ENCODE measurements at places on chromosomes 2 and 18.

DNA sequence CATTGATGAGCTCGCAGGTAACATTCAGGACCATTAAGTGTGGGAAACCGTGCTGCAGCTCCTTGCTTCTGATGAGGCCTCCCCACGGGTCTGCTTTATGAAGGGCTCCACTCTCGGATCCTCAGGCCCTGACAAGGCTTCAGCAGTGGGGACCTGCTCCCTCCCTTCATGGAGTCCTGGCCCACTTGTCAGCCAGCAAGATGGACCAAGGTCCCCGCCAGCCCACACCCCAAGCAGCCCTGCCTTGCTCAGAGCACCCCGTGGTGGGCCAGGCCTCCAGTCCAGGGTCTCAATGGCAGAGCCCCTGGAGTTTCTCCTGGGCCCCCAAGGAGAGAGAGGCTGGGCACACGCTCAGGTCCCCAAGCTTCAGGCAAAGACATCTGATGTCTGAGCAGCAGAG is 41.5 kb downstream of the CROCC2 start:
- DNase-seq = no peak

DNA sequence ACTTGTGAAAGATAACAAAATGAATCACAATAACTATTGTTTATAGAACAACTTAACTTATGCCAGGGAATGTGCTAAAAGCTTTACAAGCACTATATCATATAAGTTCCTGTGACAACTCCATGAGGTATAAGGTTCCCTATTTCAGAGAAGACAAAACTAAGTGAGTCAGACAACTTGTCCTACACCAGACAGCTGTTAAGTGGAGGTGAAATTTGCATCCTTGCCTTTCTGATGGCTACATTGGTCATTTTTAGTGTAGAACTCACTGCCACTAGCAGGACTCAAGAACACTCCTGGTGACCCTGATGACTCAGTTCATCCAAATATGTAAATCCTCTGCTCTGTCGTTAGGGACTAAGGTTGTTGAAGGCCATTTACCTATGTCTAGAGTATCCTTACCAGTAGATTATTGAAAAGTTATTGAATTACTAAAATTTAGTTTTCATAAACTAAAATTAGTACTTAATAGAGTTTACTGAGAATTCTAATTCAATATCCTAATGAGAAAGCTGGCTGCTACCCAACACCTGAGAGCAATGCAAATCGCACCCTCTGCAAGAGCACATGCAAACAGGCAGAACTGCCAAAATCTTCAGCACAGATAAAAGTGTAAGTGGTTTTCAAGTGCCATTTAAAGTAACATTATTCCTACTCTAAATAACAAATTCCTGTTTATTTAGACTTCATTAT is 636.2 kb downstream of the NRXN1 start:
- DNase-seq = no peak

- no peak for DNase-seq
Observed at GRCh38 chr2:159265171-159265576, 21.3 kb downstream of the WDSUB1 start.

GRCh38 chr18:58363767-58364540 is 264.9 kb downstream of the ALPK2 start:
- DNase-seq = no peak

DNA sequence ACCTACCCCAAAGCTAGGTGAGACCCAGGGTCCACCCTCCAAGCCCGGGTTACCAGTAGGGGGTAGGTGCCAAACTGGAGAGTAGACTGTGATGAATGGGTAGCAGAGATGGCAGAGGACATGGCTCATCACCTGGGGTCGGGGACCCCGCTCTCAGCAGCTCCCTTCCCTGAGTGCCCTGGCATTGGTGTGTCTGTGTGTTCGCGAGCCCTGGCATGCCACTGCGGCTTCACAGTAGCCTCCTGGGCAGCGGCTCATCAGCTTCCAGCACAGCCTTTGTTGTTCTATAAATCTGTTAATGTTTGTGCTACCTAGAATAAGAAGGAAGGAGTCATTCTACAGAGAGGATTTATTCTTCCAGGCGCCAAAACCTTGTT is 62.6 kb upstream of the ALPP start:
- no peak for DNase-seq

DNA sequence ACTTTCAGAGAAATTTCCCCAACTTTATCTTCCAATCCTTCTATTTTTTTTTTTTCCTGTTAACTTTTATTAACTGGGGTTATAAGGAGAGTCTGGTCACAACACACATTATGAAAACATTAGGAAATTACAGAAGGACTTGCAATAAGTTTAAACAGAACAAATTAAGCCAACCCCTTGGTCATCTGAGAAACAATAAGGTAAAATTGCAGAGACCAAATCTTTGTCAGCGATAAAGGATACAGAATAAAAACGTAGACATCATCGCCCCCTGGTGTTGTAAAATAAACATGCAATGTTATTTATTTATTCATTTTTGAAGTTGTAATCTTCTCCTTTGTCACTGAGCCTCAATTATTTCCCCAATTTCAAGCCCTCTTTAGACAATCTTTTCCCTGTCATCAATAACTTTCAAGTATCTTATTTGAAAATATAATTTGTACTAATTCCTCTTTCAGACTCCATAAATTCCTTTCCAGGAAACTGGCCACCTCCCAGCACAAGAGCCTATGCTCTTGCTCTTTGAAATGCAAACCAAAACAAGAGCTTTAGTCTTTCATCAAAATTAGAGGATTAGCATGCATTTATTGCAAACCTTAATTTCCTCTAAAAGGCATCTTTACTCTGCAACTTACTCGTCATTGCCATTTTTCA is 19.5 kb downstream of the G6PC2 start:
- no peak for DNase-seq

- DNase-seq = no peak
Observed at GRCh38 chr2:189297446-189297845, 117.9 kb upstream of the COL5A2 start.

DNA sequence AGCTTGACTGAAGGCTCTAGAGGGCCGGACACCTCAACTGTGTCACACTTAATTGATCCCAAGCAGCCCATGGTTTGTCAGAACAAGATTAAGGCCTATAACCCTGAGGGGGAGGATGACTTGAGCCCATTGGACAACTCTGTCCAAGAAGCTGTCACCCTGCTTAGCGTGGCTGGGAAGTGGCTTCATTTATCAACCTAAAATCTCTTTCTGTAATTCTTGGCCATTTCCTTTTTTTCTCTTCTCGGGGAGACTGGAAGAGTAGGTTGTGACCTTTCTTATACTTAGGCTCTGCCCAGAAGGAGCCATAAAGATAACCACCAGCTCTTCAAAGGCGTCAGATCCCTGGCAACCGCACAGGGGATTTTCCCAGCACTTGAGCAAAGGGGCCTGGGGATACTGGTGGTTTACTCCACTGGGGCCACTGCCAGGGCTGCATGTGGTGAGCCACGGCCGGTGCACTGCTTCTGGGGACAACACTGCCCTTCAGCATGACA is 265.5 kb downstream of the CYRIA start:
- DNase-seq = no peak

GRCh38 chr18:59821983-59822382 is 77.8 kb upstream of the PMAIP1 start:
- no peak for DNase-seq

- no peak for DNase-seq
Observed at GRCh38 chr2:240903191-240904060, 2.7 kb upstream of the CROCC2 start.

DNA sequence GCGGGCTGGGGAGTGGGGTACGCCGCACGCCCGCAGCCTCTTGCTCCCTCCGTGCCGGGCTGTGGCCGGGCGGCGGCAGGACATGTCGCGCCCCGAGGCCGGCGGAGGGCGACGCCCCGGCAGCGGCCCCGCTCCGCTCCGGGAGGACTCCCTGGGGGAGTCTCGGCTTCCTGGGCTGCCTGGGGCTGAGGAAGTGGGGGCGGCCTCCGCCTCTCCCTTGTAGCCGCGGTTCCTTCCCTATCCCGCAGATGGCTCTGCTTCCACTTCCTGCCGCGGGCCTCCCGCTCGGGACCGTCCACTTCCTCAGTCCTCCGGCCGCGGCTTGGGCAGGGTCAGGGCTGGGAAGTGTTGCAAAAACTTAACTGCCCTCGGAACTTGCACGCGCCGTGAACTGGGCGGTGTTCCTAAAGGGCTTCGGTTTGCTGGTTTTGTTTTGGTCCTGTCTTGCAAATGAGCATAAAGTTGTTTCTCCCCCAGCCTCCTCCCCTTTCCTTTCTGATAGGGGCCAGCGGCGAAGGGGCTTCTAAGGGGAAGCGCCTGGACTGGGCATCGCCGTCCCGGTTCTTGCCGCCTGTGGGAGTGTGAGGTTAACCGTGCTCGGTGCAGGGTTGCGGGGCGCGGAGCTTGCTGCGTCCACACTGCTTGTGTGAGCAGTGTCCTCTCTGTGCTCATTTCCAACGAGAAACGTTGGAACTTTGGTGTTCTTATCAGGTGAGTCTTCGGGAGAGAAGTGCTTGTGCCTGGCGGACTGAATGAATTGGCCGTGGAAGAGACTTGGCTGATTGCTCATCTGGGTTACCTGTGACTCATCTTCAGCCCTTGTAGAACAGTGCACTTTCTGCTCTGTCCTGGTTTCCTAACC is 600 bp downstream of the RALB start:
- DNase-seq = peak; percentile 16

DNA sequence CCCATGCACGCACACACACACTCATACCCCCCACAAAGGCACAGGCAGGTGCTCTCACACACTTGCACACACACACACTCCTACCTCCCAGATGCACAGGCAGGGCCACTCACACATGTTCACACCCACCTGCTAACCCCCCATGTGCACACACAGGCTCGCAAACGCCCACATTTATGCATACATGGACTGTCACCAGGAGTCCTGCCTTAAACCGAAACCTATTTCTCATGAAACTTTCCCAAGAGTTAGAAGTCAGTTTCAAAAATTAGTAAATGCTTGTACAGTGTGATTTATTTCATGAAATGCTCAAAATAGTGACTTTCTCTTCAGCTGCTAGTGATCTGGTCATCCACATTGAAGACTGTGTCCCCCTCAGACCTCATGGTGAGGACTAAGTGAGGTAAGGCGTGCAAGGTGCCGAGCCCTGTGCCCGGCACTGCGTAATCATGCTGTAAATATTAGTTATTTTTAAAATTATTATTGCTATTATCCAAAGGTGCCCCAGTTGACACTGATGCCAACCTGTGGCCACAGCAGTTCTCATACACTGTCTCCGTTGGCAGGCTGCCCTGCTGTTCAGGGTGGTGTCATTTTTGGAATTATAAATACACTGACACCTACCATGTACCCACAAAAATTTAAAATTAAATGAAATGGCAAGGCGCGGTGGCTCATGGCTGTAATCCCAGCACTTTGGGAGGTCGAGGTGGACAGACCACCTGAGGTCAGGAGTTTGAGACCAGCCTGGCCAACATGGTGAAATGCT is 12.4 kb downstream of the CNNM4 start:
- DNase-seq = no peak

DNA sequence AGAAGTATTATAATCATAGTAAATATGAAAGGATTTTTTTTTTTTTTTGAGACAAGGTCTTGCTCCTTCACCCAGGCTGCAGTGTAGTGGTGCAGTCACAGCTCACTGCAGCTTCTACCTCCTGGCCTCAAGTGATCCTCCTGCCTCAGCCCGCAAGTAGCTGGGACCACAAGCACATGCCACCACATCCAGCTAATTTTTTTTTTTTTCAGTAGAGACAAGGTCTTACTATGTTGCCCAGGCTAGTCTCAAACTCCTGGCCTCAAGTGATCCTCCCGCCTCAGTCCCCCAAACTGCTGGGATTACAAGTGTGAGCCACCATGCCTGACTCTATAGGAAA is 301.6 kb upstream of the STON1 start:
- no peak for DNase-seq

DNA sequence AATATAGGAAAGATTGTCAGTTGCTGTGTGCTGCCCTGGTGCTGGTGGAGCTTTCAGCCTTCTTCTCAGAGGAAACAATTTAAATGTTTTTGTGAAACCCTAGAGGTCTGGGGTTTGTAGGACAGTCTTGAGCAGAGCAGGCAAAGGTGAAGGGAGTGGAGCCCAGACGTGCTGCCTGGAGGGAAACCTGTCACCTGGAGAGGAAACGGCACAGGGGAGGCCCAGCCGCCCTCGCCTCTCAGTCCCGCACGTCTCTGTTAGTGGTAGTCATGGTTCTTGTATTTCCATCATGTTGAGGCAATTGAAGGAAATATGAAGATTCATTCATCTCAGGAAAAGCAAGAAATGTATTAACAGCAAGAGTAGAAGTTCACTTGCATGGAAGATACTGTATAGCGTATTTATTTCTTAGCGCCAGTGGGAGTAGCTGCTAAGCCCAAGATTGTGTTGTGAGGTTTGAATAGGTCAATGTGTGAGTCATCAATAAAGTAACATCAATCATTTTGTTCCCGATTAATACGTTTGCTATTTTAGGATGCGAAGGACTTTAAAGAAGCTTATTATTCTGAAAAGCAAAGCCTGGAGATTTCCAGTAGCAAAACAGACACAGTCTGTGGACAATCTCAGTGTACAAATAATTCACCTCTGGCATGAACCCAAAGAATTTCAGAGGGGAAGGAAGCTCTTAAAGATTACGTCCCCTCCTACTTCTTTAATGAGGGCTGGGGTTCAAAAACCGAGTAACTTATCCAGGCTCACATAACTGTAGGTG is 70.4 kb downstream of the LRRFIP1 start:
- no peak for DNase-seq

- DNase-seq = no peak
Observed at GRCh38 chr18:76376225-76376624, 118.8 kb downstream of the ZNF516 start.

GRCh38 chr2:176093145-176093897 is 800 bp downstream of the HOXD13 start:
- DNase-seq = no peak

- no peak for DNase-seq
Observed at GRCh38 chr18:12060182-12060870, 33.3 kb upstream of the ANKRD62 start.

DNA sequence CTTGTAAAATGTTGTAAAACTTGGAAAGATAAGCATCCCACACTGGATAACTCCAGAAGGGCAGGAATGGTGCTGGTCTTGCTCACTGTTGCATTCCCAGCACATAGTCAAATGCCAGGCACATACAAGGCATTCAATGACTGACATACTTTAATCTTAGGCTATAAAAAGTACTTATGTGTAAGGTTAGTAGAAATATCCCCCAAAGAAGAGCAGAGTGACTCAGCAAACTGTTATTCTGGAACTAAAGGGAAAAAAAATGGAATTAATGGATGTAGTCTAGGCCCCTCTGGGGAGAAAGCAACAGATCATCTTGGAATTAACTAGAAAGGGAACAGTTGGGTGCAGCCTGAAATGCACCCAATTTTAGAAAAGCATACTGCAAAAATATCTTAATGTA is 9.0 kb downstream of the ZBTB14 start:
- DNase-seq = no peak

GRCh38 chr2:233708942-233709341 is 3.8 kb upstream of the UGT1A5 start:
- no peak for DNase-seq

DNA sequence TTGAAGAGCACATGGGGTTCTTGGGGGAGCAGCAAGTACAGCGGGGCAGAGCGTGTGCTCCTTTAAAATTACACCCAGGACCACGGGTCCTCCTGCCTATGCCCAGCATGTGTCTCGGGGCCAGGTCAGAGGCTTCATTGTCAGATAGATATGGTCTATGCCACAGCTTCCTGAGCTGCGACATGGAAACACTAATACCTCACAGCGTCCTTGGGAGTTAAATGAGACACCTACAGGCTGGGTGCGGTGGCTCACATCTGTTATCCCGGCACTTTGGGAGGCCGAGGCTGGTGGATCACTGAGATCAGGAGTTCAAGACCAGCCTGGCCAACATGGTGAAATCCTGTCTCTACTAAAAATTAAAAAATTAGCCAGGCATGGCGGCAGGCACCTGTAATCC is 110.8 kb upstream of the ATL2 start:
- no peak for DNase-seq

GRCh38 chr2:85234868-85235267 is 92.9 kb downstream of the TGOLN2 start:
- no peak for DNase-seq
